Activated CD4-positive, CD25-positive, alpha-beta regulatory T cell (primary cell): ENCODE measurements at places on chromosomes 11 and 22.
A peak's percentile ranks its signal among the peaks of the same experiment; 100 is the strongest.

- DNase-seq = no peak
These were observed 59.2 kb downstream of the BARX2 start for GRCh38 chr11:129434641-129435498.

- DNase-seq = no peak
These were observed 106.2 kb downstream of the PARVA start for GRCh38 chr11:12483604-12484003.

DNA sequence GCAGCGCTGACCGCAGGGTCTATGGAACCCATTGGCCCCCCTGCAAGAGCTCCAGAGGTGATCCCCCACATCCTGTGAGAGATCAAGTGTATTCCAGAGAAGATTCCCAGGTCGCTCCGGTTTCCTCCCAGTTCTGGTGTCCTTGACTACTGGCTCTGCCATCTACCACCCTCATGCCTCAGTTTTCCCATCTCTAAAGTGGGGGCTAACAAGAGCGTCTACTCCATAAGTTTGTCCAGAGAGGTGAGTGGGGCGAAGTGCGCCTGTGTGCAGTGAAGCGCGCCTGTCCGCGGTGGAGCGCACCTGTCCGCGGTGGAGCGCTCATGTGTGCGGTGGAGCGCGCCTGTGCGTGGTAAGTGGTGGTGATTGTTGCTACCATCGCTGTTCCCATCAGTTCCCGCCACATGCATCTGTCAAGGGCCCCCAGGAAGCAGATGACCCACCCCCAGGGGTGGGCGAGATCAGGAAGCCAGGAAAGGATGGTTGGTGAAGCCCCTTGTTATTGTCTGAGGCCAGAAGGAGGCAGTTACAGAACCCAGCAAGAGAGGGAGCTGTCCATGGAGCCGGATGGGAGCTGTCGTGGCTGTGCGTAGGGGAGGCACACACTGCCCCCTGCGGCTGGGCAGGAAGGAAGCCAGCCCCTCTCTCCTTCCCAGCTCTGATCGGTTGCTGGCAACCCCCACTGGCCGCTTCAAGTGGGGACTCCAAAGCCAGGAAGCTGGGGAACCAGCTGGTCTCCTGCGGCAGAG, 73.2 kb upstream of the FGF3 start:
- DNase-seq = no peak

DNA sequence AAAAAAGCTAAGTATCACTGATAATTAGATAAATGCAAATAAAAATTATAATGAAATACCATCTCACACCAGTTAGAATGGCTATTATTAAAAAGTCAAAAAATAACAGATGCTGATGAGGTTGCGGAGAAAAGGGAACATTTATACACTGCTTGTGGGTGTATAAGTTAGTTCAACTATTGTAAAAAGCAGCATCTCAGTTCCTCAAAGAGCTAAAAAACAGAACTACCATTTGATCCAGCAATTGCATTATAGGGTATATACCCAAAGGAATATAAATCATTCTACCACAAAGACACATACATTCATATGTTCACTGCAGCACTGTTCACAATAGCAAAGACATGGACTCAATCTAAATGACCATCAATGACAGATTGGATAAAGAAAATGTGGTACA, 120.3 kb upstream of the ZBED5 start:
- DNase-seq = no peak

DNA sequence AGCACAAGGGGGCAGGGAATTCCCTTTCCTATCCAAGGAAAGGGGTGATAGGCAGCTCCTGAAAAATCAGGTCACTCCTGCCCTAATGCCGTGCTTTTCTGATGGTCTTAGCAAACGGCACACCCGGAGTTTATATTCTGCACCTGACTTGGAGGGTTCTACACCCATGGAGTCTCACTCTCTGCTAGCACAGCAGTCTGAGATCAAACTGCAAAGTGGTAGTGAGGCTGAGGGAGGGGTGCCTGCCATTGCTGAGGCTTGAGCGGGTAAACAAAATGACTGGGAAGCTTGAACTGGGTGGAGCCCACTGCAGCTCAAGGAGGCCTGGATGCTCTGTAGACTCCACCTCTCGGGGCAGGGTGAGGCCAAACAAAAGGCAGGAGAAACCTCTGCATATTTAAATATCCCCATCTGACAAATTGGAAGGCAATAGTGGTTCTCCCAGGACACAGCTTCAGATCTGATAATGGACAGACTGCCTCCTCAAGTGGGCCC, 194.7 kb downstream of the OR4A47 start:
- DNase-seq = no peak

DNA sequence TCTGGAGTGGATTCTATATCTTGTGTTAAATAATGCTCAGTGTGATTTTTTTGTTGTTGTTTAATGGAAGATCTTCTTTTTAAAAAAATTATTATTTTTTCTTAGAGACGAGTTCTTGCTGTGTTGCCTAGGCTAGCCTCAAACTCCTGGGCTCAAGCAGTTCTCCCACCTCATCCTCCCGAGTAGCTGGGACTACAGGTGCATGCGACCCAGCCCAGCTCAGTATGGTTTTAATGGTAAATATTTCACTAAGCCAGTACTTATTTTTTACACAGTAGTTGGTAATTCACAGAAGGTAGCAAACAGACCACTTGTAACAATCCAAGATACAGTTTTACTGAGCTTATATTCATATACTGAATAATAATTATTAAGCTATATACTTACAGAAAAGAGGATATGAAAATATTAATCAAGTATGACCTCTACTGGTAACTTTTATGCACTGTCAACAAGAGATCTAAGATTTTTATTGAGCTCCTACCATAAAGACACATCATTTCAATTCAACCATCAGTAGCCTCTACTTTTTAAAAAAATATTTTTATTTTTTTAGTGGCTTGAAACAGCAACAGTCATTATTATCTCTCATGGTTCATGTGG, 6.1 kb upstream of the CD59 start:
- DNase-seq = no peak

GRCh38 chr11:77042111-77042726, 8.0 kb downstream of the B3GNT6 start:
- no peak for DNase-seq

- no peak for DNase-seq
These were observed 179.6 kb downstream of the CTTN start for GRCh38 chr11:70577948-70578347.

- DNase-seq = no peak
These were observed 74.3 kb upstream of the LRRC4C start for GRCh38 chr11:41533761-41534160.

- no peak for DNase-seq
These were observed 48.1 kb upstream of the SPATA19 start for GRCh38 chr11:133893381-133893780.

GRCh38 chr22:36349726-36350125, 38.0 kb downstream of the MYH9 start:
- no peak for DNase-seq

DNA sequence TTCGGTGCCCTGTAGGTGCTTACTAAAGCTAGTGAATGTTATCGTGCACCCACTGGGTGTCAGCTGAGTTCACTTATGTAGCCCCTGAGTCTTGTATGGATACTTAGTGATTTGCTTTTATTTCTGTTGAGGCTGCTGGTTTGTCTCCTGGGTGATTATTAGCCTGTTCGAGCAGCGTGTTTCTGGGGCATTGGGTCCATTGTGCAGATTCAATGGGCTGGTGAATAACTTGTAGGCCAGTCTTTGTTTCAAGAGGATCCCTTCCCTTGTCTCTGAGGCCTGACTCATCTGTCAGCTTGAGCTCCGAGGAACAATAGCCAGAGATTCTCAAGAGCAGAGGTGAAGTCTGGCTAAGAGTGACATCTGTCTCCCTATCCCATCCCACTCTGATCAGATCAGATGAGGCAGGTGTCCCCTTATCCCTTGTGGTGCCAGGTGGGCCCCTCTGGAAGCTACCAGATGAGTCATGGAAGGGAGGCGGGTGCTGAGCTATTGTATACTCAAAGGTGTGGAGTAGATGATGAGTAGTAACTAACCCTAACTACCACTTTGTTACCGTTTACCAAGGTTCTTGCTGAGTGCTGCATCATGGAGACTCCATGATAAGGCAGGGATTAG, 3.7 kb downstream of the MIAT start:
- no peak for DNase-seq

DNA sequence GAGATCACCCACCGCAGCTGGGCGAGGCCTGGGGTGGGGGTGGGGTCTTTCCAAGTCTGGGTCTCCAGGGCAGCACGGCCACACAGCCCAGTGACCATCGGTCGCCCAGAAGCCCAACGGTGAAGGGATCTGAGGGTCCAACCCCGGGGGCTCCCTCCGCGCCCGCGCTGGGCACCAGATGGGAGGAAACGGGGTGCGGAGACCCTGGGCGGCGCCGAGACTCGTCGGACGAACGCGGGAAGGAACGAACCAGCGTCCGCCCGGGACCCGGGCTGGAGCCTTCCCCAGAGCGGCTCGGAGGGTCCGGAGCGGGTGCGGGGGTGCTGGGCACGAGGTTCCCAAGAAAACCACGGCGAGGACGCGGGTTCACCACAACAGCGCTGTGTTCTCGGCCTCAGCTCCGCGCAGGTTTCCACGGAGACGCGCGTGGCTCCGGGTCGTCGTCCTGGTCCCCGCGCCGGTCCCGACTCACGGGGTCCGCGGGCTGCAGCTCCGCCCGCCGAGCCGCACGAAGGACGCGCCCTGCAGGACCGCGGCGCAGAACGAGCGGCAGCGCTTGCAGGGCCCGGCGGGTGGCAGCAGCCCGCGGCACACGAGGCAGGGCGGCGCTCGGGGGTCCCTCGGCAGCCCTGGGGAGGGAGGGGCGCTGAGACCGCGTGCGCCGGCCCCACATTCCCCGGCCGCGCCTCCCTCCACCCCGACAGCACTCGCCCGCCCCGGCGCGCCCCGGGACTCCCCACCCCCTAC, 2.3 kb upstream of the IL17REL start:
- no peak for DNase-seq

DNA sequence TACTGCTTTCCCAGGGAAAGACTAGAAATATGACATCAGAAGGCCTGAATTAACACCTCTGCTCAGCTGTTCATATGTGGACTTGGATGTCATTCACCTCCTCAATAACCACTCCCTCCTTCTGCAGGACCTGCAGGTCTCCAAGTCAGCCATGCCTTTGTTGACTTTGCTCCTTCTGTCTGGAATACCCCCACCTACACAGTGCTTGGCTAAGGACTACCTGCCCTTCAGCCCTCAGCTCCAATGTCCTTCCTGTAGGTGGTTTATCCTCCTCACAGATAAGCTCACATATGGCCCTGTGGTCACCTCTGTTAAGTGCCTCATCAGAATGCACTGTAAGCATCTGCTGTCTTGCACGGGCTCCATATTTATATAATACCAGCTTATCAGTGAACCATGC, 26.4 kb upstream of the FAT3 start:
- DNase-seq = no peak

- no peak for DNase-seq
These were observed 21.5 kb upstream of the CBX7 start for GRCh38 chr22:39173787-39174497.

DNA sequence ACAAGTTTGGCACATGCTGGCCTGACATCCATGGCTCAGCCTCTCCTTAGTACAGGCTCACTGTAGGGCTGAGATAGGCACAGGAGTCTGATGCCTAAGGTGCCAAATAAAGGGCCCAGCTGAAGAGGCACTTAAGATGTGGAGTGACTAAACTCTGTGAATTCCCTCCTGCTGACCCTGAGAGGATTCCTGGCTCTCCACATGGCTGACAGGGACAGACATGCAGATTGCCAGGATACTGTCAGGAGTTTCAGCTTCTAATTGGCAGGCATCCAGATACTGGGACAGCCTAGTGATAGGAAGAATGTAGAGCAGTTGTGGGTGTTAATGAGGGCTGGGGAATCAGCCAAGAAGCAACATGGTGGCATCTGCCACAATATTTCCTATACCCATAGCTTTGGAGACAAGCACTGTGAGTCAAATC, 558.7 kb downstream of the INSC start:
- DNase-seq = no peak

DNA sequence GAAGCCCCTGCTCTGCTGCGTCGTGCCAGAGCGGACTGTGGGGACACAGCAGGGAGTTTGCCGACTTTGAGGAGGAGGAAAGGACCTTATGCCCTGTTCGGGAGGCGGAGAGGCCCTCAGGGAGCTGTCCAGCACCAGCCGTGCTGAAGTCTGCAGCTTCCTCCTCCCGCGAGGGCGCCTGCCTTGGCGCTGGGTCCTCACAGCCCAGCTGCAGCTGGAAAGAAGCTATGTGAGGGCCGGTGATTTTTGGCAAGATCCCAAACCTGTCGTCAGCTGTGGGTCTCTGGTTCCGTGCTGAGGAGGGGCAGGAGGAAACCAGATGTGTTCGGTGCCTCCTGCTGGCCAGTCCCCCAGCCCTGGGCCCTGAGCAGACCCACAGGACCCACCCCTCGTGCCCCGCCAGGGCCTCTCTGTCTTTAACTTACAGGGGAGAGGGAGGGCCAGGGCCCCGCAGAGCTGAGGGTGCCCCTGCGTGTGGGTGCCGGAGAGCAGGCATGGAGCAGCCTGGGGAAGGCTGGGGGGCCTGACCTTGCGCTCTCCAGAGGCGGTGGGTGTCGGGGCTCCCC, 12.0 kb downstream of the BRSK2 start:
- DNase-seq = peak; percentile 34

DNA sequence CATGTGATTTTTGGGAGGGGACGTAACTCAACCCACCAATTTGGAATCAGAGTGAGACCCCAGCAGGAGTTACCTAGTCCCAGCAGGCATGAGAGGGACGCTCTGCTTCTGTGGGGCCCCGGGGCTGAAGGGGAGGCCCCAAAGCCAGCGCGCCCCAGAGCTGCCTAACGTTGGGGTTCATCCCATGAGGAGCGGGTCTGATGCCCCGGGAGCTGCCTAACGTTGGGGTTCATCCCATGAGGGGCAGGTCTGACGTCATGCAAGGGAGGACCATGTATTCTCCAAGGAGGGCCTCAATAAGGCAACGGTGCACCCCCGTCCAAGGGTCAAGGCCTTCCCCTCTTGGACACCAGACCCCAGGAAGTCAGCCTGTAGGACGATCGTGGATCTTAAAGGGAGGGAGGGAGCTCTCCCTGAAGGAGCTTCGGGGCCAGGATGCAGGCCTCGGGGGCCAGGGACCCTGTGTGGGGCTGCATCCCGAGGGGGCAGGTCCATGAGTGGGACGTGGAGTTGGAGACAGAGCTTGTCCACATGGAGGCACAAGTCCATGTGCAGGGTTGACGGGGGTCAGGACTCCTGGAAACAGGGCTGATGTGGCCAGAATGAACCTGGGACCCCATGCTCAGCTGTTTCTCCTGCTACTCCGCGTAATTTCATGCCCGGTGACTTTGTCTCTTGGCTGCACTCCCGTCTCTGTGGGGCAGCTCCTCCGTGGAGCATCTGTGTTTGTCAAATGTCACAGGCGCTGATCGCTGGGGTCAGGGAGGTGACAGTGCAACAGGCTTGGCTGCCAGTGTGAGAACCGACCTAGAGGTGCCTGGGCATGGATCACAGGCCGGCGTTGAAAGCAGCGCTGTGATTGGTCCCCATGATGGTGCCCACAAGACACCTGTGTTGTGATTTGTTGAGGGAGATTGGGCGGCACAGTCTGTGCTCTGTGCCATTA, 1029.1 kb downstream of the BRD1 start:
- DNase-seq = no peak

GRCh38 chr11:69151836-69152235, 3.9 kb upstream of the SMIM38 start:
- no peak for DNase-seq

DNA sequence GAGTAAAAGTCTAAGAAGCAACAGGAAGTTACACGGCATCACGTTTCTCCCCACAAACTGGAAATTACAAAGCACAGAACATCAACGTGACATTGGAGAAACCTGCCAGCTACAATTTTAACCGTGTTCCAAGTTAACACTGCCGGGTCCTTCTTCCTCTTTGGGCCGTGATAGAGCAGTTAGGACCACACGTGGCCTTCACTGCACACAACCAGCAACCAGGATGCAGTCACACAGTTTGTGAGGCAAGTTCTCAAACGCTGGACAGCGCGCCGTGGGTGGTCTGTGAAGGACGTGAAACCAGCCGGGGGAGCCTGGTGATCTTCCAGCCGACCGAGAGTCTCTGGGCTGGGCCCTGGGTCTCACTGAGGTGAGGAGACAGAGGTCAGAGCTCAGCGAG, 14.6 kb downstream of the C11orf21 start:
- no peak for DNase-seq
